ENCODE measurements at places on chromosomes 3 and 15. TPM values are rescaled to one million over a fixed set of nuclear protein-coding genes. Genes with fewer than 3 reads are reported as not detected.

CYP1A2 gene
- not detected for total RNA-seq

SEC22A gene
- total RNA-seq: 34.6 TPM

VWA5B2 gene
- total RNA-seq: 0.72 TPM

DLEC1 gene
- not detected for total RNA-seq

OXTR gene
- 115 TPM for total RNA-seq

PP2D1 gene
- total RNA-seq: not detected

CLDN11 gene
- not detected for total RNA-seq

ARNT2 gene
- total RNA-seq: 18.5 TPM

ZNF620 gene
- 2.7 TPM for total RNA-seq

SEMA3G gene
- 0.07 TPM for total RNA-seq

ABTB1 gene
- total RNA-seq: 4.2 TPM

RAD51 gene
- total RNA-seq: 15.7 TPM

PLSCR1 gene
- 69.2 TPM for total RNA-seq

ATP10A gene
- total RNA-seq: not detected

NANOGP8 gene
- not detected for total RNA-seq

CLRN1 gene
- total RNA-seq: not detected

PXK gene
- total RNA-seq: 15.2 TPM

SLC28A2 gene
- total RNA-seq: not detected

RPSA gene
- total RNA-seq: 1,533 TPM

PRR20G gene
- not detected for total RNA-seq

DAZL gene
- not detected for total RNA-seq

IL12A gene
- total RNA-seq: 9.1 TPM

TMEM212 gene
- total RNA-seq: not detected

PAQR5 gene
- 5.3 TPM for total RNA-seq

SKOR1 gene
- not detected for total RNA-seq

DOCK3 gene
- 1.4 TPM for total RNA-seq

SOX2 gene
- total RNA-seq: 4.3 TPM

MYRIP gene
- total RNA-seq: not detected

FGF12 gene
- total RNA-seq: 4.9 TPM

Measured in A172 (cell line).